ENCODE measurements at places on chromosomes 7 and 10. TPM values are rescaled to one million over a fixed set of nuclear protein-coding genes. Genes with fewer than 3 reads are reported as not detected.

The ERCC6 gene
- 5.0 TPM for polyA plus RNA-seq

The JAKMIP3 gene
- 0.13 TPM for polyA plus RNA-seq

The MMP21 gene
- not detected for polyA plus RNA-seq

The TYW1 gene
- polyA plus RNA-seq: 9.4 TPM

The XRCC2 gene
- 0.22 TPM for polyA plus RNA-seq

The GPR15LG gene
- not detected for polyA plus RNA-seq

The CRYGN gene
- not detected for polyA plus RNA-seq

Measured in kidney (tissue), 22 donors.